Smooth muscle cell of the brain vasculature (primary cell): ENCODE measurements at places on chromosomes 4 and X.

- DNase-seq: no peak
These were observed 5.4 kb upstream of the LRAT start for GRCh38 chr4:154738426-154738825.

GRCh38 chr4:169024762-169025161 is 14.7 kb upstream of the CBR4 start:
- no peak for DNase-seq

GRCh38 chr4:31106419-31106818 is 386.2 kb downstream of the PCDH7 start:
- DNase-seq: no peak

GRCh38 chr4:172105918-172106317 is 292.7 kb downstream of the GALNTL6 start:
- no peak for DNase-seq

DNA sequence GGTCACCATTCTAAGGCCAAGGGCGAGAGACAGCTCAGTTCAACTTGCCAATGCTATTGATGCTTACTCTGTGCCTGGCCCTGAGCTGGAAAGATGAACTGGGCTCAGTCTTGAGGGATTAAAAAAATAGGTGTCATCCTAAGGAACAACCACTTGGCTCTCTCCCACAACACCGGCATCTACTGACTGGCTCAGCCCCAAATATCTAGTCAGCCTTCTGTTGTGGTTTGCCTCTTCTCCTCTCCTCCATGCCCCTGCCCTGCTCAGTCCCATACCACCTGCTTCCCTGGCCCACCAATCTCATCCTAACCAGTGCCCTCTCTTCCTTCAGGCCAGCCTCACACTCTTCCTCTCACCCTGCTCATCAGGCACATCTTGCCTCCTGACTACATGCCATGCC is 29.6 kb downstream of the KDM5C start:
- DNase-seq: no peak

DNA sequence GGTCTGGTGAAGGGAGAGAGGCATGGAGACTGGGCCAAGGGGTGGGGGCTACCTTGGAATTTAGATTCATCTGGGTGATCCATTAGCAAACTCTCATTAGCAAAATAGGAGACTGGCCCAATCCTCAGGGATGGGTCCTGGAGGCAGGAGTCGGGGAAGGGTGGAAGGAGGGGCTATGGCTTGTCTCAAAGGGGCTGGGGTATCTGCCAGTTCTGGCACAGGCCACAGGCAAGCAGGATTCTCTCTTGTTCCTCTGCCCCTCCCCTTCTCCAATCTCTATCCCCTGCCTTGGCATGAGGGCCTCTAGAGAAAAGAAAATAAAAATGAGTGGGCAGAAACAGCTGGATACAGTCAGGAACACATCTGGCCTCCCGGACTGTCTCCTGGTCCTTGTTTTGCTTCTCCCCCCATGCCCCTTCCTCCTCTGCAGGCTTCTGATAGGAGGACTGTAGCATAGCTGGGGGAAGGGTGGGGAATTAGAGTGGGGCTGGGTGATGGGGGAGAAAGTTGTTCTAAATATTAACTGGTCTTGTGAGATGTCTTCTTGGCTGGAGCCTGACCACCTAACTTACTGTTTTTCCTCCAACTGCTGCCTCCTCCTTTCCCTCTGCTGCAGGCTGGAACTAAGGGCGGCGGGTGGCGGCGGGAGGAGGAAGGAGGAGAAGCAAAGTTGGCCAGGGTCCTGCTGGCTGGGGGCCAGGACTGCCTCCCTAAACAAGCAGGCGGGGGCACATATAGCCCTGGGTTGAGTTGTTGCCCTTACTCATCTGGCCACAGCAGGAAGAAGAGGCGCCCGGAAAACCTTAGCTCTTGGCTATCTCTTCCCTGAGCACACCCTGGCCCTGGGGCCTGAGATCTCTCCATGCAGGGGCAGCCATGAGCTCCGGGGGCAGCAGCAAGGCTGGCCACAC is 53.3 kb upstream of the LAS1L start:
- no peak for DNase-seq

GRCh38 chr4:26964512-26964911 is 103.9 kb downstream of the STIM2 start:
- no peak for DNase-seq

GRCh38 chr4:44522761-44523445 is 74.3 kb upstream of the KCTD8 start:
- DNase-seq: no peak

DNA sequence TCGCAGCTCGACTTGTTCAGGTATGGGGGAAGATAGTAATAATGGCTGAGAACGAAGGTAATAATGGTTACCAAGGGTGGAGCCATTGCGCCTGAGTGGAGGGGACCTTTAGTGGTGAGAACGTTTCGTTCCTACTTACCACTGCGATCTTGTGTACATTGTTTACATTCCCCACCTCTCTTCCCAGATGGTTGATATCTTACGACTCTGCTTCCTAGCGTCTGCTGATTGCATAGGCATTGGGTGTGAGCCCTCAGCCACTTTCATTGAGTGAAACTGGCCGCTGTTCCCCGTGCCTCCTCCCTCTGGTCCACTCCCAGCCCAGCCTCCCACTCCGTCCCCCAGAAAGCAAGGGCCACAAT is 850 bp downstream of the IGBP1 start:
- no peak for DNase-seq

GRCh38 chrX:46628460-46629371 is 55.2 kb downstream of the CHST7 start:
- DNase-seq: no peak

DNA sequence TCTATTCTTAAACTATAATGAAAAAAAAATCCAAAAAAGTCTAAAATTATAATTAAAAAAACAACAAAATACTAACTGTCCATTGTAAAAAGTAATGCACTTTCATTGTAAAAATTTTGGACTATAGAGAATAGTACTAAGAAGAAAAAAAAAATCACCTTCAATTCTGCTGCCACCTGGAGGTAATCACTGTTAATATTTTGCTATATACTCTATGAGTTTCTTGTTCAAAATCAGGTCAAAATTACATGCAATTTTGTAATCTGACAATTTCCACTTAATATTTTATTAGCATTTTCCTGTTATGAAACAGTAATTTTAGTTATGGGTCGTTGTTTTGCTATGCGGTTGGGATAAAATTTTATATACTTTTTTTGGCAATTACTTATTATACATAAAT is 62.0 kb downstream of the HTT start:
- DNase-seq: no peak

DNA sequence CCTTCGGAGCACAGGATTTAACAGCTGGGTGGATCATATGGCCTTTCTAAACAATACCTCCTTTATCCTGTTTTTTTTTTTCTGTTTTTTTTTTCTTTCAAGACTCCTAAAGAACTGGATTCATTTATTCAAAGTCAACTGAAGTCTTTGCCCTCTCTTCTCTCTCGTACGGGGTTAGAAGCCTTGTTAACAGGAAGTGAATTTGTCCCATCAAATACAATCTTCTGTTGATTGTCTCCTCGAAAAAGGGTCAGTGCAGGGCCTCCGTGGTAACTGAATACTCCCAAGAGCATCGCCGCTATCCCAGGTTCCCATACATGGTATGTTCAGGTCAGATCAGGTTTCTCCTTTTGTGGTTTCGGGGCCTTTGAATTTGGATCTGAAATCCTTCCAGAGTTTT is 1.8 kb upstream of the TMEM128 start:
- DNase-seq: no peak

- peak; percentile 37 for DNase-seq
These were observed 16.4 kb downstream of the BANK1 start for GRCh38 chr4:101806914-101807313.

GRCh38 chrX:18931972-18932371 is 51.9 kb downstream of the PHKA2 start:
- DNase-seq: no peak

DNA sequence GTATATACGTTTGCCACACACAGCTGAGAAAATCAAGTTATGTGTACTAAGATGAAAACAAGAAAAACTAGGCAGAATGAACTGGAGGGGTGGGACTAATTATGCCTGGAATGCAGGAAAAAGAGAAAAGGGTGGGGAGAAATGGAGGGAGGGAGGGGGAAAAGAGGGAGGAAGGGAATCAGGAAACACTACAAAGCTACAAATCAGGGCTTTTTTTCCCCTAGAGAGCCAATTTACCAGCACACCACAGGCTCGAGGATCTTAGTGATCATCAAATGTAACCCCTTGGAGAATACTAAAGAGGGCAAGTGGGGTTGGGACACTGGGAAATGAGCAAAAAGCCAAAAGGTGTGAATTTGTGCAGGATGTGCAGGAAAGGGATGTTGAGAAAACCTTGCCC is 451.9 kb downstream of the SMARCA1 start:
- DNase-seq: no peak

DNA sequence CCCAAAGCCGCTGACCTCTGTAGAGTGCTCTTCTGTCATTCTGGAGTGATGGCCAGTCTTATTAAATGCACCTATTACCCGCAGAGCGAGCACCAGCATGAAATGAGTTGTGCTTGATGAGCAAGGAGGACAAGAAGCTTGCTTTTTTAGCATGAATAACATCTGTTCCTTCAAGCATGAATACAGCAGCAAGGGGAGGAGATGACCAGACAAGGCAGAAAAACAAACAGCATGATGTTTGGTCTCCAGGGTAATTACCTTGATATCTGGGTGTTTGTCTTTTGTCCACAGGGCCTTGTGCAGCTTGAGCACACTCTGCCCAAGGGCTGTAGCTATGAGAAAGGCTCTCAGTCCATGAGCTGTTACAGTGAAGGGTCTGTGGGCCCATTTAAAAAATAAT is 324.8 kb upstream of the DDX53 start:
- no peak for DNase-seq

GRCh38 chr4:139553751-139554641 is 2.0 kb downstream of the SETD7 start:
- DNase-seq: no peak

DNA sequence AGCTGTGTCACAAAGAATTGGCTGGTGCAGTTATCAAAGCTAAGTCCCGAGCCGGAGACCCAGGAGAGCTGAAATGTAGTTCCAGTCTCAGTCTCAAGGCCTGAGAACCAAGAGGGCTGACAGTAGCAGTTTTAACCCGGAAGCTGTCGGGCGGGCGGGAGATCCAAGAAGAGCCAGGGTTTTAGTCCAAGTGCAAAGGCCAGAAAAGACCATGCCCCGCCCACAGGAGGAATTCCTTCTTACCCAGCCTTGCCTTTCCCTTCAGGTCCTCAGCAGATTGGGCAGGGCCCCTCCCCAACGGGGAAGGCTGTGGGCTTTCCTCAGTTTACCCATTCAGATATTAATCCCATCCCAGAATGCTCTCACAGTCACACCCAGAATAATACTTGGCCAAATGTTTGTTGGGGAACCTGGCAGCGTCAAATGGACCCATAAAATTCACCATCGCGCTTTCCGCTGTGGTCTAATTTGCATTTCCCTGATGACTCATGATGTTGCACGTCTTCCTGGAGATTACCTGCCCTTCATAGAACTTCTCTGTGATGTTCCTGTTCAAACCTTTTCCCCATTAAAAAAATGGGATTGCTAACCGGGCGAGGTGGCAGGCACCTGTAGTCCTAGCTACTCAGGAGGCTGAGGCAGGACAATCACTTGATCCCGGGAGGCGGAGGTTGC is 16.2 kb downstream of the MAEA start:
- DNase-seq: no peak

DNA sequence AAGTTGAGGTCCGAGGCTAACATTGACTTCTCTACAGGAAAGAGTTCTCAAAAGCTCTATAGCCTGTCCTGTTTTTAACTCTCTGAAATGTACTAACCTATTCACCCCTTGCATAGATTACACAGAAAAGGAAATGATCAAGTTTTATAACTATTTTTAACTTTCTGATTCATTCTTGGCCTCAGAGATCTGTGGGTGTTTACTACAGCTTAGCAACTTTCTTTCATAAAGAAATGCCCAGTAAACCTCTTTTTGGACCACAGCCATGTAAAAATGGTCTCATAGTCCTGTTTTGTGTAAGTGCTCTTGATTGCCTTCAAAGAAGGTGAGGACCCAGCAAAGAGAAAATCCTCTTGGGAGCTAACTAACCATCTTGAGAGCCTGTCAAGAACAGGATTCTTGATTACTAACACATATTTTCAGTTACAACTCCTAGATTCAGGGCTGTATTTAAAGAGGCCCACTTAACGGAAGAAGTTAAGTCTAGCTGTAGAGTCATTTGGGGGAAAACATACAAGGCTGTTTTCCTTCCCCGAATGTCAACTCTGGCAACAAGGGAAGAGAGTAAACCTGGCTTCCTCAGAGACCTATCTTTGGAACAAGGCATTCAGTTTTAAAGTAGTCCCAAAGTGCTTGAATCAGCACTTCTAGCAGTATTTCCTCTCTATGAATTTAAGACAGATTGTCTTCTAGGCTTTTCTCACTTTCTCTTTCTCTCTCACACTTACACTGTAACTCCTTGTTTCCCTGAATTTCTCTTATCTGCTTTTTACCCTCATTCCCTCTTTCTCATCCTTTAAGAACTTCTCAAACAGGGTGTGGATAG is 78.2 kb downstream of the IL21 start:
- no peak for DNase-seq

DNA sequence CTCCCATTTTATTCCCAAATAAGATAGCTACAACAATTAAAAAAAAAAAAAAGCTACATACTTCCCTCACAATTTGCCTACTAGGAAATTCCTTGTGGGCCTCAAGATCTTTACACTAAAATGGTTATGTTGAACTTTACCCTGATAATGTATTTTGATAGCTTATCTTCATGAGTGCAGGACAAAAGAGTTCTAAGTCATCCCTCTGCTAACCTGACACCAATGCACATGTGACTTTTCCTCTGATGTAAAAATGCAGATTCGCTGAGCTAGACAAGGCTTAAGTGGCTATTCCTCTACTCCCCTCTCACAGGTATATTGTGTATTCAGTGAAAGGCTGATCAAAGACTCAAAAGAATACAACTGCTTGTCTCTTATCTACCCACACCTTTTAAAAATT is 22.5 kb downstream of the ELF2 start:
- no peak for DNase-seq

GRCh38 chr4:118823471-118823870 is 12.5 kb downstream of the SEC24D start:
- no peak for DNase-seq

- peak; percentile 7 for DNase-seq
These were observed 92.2 kb downstream of the HUWE1 start for GRCh38 chrX:53594354-53594753.

- no peak for DNase-seq
These were observed 24.2 kb upstream of the CSF2RA start for GRCh38 chrX:1244164-1245076.

- DNase-seq: no peak
These were observed 203.1 kb downstream of the LARP7 start for GRCh38 chr4:112840061-112840460.

DNA sequence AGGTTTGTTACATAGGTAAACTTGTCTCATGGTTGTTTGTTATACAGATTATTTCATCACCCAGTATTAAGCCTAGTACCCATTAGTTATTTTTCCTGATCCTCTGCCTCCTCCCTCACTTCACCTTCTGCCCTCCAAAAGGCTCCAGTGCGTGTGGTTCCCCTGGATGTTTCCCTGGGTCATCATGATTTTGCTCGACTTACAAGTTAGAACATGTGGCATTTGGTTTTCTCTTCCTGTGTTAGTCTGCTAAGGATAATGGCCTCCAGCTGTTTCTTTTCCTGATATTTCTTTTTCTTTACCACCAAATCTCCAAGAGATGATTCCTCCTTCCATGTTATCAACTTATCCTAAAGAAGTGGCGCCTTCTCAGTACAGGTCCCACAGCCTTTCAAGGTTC is 543.1 kb upstream of the ADGRL3 start:
- no peak for DNase-seq

GRCh38 chr4:99633772-99634171 is 23.9 kb downstream of the C4orf54 start:
- DNase-seq: no peak

GRCh38 chrX:67544281-67545035 is 637 bp downstream of the AR start:
- DNase-seq: no peak

GRCh38 chr4:78483811-78484210 is 67.8 kb upstream of the ANXA3 start:
- no peak for DNase-seq
